Caco-2 (cell line): ENCODE measurements at places on chromosomes 16 and 17. TPM values are rescaled to one million over a fixed set of nuclear protein-coding genes. Genes with fewer than 3 reads are reported as not detected.

- H3K27me3 ChIP-seq, result no peaks in the 10 kb centered on the region
- H3K4me1 ChIP-seq, result peaks cover 10% of the 10 kb centered on the region; the same call in 1 of the 2 replicates
- H3K27ac ChIP-seq, result no peak overlapping the region
- H3K36me3 ChIP-seq, result no peaks in the 10 kb centered on the region
- no peak for DNase-seq
Observed at GRCh38 chr17:72511242-72511641, 390.4 kb downstream of the SOX9 start.

GRCh38 chr17:27453471-27453870 lies 2.8 kb upstream of the KSR1 start:
- no peaks in the 10 kb centered on the region for H3K36me3 ChIP-seq
- no peak for DNase-seq
- no peak overlapping the region for H3K27ac ChIP-seq
- peaks cover 16% of the 10 kb centered on the region for H3K4me1 ChIP-seq
- H3K4me3 ChIP-seq, result no peak overlapping the region

DNA sequence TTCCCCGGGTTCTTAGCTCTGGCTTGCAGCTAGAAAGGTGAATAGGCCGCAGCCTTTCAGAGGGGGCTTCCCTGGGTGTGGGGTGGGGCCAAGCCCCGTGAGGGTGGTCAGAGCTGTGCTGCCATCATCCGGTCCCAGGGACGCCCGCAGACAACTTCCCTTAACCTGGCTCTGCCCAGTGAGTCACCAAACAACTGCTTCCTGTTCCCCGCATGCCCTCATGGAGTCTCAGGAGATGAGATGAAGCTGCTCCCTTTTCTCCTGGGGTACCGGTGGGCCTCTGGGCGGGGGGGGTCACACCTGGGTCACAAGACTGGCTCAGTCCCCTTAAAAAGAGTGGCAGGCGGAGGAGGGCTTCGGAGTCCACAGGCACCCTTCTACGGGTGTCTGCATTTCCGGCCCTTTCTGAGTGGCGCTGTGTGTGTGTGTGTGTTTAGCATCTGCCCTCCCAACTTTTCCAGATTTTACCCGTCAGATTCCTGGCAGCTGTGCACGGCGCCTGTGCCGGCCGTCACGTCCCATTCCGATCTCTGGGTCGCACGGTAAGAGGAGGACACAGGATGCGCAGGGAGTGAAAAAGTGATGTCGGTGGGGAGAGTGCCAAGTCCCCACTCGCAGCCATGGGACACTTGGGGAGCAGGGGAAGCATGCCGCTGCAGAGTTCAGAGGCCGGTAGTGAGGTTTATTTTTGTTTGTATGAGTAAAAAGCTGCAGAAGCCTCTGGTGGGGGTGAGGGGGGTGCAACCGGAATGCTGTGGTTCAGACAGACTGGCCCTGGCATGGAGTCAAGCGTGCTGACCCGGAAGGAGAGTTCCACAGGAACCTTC lies 16.8 kb downstream of the HIC1 start:
- no peak overlapping the region for H3K27ac ChIP-seq
- H3K4me3 ChIP-seq, result no peak overlapping the region
- DNase-seq, result no peak

GRCh38 chr17:34755371-34755770 lies 176.0 kb downstream of the TMEM132E start:
- no peaks in the 10 kb centered on the region; the same call in 1 of the 2 replicates for H3K27me3 ChIP-seq
- no peak for DNase-seq
- H3K27ac ChIP-seq, result no peak overlapping the region
- no peaks in the 10 kb centered on the region for H3K4me1 ChIP-seq
- H3K4me3 ChIP-seq, result no peak overlapping the region

DNA sequence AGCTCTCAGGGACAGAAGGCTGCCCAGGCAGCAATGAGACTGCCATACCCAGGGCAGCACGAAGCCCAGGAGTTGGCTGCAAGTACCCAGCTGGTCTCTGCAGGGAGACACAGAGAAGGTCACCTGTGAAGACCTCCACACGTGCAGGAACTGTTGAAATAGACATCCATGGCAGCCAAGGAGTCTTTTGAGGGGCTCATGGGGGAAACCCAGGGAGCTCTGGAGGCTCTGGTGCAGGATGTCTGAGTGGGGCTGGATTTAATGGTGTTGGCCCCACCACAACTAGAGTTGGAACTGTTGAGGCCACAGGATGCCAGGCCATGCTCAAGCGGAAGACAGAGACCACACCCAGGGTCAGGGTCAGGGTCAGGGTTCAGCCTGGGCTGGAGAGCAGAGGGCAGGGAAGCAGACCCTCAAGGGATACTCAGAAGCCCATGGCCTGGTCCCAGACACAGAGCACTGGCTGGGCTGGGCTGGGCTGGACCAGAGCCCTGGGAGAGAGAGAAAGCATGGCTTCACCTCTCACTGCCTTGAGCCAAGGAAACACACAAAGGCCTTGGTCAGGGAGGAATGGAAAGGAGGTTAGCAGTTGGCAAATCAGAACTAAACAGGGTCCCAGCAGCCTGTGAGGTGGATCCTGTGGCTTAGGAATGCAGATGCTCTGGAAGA lies 21.4 kb downstream of the PITPNM3 start:
- H3K36me3 ChIP-seq, result no peaks in the 10 kb centered on the region
- no peaks in the 10 kb centered on the region for H3K27me3 ChIP-seq
- H3K4me1 ChIP-seq, result no peaks in the 10 kb centered on the region

The HNF1B gene
- total RNA-seq, result 36.9 TPM in 2 replicates
